Stimulated activated CD8-positive, alpha-beta memory T cell treated with anti-CD3 and anti-CD28 coated beads, Interleukin-2, amount 100 ng/mL, for 1 hour (primary cell): ENCODE measurements at places on chromosomes 1 and 21.

DNA sequence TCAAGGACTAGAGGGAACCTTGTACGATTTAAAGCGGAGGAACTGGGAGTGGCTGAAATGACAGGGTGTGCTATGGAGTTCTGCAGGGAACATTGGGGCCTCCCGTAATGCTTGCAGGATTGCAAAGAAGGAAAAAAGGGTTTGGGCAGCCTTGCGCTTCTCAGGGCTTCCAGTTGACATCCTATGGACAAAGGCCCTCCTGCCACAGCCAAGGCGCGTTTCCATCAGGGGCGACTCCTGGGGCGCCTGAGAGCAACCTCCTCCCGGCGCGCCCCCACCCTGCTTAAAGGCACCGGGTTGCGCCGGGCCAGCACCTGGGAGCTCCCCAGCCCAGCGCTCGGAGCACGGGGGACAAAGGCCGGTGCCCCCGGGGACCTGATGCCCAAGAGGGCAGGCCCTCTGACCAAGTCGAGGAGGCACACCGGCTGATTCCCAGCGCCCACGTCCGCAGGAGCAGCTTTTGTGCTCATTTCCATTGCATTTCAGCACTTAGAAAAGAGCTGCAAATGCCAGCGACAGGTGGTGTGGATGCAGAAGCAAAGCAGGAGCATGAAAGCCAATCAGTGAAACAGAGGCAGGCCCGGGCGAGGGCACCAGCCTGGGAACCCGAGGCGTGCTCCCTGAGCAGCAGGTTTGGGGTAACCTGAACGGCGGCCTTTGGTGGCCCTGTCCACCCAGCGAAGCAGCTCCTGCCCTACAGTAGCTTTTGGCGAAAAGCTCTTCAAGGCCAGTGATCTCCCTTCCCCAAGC, 17.6 kb upstream of the RNF187 start:
- DNase-seq = no peak

DNA sequence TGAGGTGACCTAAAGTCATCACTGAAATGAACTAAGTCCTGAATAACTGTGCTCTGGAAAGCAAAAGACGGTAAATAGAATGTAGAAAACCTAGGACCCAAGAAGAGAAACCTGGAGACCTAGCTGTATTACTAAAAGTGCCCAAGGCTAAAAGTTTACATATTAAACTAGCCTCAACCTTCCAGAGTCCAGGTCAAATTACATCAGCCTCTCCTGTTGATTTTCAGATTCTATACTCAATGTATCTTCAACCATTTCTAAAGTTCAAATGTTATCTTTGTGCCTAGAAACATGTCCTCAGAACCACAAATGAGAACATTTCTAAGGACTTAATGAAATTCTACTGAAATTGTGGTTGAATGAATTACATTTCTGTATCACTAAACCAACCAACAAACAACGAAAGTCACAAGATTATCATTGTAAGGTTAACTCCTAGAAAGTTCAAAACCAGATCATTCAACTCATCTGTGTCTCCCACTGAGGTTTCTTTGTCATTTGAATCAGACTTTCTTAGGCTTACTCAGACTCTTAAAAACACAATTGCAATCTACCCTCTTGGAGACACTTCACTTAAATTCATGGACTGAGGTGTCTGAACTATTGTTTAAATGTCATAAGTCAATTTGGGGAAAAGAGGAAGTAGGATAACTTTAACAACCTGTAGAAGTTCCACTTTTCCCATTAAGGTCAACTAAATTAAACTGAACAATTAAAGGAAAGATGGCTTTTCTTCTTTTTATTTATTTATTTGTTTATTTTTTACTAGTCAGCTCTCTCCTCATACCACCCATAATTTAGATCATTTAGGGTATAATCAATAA, 207.7 kb downstream of the BARHL2 start:
- DNase-seq = no peak

- DNase-seq = no peak
Measured at GRCh38 chr1:225765982-225766674, 11.5 kb upstream of the SRP9 start.

GRCh38 chr1:234532503-234532922, 53.5 kb upstream of the TARBP1 start:
- DNase-seq = no peak

- no peak for DNase-seq
Measured at GRCh38 chr1:50527249-50527986, 104.2 kb upstream of the DMRTA2 start.

DNA sequence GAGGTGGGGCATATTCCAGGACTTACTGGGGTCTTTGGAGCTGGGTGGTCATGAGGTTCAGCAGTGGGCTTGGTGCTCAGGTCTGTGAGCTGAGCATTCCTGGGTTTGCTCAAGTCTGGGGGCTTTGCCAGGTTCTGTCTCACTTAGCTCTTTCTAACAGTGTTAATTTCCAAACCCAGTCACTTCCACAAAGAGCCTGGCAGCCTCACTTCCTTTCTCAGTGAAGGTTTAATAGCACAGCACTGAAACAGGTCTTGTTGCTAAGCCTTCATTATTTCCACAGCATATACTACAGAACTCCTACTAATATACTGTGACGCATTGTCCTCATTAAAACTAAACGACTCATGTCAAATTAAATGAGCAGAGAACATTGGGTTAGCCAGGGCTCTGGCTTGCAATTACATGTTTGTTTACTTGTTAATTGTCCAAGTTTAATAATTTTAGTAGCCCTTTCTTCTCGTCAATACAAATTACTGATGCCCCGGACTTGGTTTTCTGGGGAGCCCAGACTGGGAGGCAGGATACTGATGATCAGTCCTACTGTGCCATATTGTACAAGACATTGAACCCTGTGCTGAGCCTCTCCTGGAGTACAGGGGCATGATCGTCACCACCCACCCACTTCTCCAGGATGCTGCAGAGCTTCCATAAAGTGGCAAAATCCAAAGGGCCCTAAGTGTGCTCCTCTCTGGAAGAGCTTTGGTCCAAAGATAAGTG, 170.7 kb downstream of the IER5 start:
- DNase-seq = no peak

GRCh38 chr1:31744165-31744888, 19.8 kb downstream of the ADGRB2 start:
- no peak for DNase-seq

- no peak for DNase-seq
Measured at GRCh38 chr1:27475720-27476119, 14.2 kb downstream of the WASF2 start.

DNA sequence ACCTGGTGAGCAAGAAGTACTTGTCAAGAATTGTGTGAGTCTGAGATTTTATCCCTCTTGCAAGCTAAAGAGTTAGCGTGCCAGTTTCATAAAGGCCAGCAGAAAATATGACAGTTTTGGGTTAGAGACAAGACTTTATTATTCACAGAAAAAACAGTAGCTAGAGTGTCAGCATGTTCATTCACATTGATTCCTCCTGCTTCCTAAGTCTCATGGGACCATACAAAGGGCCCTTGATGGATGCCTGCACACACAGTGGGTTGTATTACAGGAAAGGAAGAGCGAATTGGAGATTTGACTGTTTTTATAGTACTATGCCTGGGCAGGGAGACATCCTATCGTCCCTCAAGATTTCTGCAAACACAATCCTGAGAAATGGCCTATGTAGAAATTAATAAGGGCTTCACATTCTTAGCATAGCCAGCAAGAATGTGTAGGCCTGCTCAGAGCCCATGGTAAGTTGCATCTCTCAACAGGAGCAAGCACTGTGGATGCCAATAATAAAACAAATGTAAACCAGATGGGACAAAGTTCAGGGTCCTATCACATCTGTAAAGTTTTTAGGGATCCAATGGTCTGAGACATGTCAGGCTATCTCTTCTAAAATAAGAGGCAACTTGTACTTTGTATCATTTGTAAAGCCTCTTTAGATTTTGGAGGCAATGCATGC, 4.0 kb upstream of the ASPM start:
- DNase-seq = no peak

DNA sequence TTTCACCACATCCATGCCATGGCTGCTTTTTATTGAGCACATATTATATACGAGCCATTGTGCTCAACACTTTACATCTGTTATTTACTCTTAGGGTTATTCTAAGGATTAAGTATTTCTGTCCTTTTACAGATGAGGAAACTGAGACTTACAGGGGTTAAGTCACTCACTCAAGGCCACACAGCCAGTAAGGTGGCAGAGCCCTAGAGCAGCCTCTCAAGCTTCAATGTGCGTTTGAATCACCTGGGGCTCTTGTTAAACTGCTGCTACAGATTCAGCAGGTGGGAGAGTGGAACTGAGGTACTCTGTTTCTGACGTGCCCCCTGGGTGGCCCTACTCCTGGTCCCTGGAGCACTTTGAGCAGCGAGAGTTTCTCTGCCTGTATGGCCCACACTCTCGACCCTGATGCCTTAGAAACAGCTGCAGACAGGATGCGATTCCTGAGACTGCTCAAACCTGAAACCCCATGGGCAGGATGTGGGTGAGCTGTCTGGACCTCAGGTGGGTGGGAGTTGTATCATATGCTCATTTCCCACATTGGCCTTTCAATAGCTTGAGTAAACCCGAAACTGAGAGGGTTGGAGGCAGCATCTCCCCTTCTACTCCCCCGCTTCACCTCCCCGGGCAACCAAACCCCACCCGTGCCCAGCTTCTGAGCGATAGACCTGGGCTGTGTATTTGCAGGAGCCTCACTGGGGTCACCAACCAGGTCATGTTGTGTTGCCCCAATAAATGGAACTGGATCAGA, 59.3 kb downstream of the MAN1C1 start:
- DNase-seq = peak; percentile 31

- DNase-seq = no peak
Measured at GRCh38 chr1:147812799-147813198, 52.4 kb upstream of the GJA5 start.

- DNase-seq = no peak
Measured at GRCh38 chr1:15501208-15502032, 22.6 kb downstream of the CASP9 start.

GRCh38 chr1:2135441-2135841, 59.1 kb downstream of the FAAP20 start:
- DNase-seq = no peak

GRCh38 chr1:101044749-101045148, 19.2 kb upstream of the DPH5 start:
- DNase-seq = no peak

DNA sequence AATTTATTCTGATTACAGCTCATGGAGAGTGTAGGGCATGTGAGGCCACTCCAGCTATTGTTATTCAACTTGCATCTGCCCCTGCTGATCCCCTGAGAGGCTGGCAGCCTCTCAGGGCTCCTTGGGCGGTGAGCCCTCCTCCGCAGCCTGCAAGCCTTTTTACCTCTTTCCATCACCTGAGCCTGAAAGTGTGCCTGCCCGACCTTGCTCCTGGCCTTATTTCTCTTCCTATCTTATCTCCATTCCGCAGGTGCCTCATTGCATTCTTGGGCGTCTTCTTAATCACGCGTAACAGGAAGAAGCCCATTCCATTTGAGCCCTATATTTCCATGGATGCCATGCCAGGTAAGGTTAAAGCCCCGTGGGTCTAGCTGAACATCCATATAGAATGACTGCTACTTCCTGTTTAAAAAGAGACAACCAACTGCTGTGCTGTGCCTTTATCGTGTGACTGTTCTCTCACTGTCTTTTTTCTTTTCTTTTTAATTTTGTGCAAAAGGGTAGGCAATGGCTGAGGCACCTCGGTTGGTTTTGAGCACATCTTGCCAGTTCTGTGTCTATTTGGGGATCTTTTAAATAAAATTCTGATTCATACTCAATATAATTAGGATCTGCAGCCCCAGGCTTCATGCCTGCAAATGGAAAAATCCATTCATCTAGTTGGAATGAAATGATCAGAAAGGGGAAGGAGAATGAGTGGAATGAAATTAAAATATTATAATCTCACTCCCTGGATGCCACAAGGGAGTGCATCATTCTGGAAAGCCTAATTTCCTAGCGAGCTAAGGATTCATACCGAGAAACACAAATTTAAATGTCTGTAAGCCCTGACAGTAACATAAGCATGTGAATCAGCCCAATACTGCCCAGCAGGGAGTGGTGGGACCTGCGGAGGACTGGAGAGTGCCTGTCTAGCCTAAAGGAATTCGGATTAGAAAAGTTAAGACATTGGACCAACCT, 38.6 kb upstream of the RCAN3 start:
- no peak for DNase-seq

GRCh38 chr1:160637821-160638539, 8.9 kb downstream of the SLAMF1 start:
- no peak for DNase-seq

- no peak for DNase-seq
Measured at GRCh38 chr1:210531475-210532222, 202.9 kb downstream of the HHAT start.

DNA sequence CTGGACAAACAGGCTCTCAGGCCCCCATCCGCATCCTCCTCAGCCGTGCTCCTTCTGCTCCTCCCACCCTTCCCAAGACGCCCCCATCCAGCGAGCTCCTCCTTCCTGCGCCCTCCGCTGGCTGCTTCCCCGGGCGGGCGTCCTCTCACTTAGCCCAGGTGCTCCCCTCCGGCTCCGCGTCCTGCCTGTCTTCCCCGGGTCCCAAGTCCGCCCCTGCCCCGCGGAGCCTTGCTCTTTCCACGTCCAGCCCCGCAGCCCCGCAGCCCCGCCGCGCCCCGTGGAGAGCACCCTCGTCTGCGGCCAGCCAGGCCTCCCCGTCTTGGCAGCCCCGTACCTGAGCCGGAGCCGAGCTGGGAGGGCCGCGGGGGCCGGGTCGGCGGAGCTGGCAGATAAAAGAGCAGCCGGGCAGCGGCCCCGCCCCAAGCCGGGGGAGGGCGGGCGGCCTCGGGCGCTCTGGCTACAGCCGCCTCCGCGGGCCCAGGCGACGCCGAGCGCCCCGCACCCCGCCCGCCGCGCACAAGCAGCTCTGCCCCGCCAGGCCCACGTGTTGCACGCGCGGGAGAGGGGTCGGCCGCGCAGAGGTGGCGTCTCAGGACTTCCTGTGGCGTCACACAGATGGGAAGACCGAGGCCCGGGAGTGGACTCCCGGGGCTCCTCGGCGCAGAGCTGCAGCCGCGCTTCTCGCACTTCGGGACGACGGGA, at the start of gene PAQR7:
TSS of gene PAQR7 (minus strand) at position 555 of the 702 bp plus-strand sequence. CDS start 11,869 bp downstream, outside the sequence.
- DNase-seq = peak; percentile 31

- DNase-seq = no peak
Measured at GRCh38 chr1:195105281-195105680, 1503.0 kb downstream of the KCNT2 start.

DNA sequence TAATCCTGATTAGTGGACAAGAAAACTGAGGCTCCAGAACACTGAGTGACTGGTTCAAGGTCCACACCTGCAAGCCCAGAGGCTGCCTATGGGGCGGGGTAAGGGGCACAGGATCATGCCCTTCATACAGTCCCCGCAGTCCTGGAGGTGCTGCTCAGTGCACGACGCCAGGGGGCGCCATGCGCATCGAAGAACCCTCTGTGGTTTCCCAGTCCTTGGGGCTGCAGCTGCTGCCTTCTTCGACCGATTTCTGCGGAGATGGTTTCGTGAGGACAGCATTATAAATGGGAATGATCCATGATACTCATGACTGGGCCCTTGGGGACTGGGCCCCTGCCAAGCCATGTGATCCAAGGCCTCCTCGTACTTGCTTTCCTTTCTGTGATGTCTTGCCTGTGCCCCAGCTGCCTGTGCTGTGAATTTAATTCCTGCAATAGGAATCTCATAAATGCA, 37.1 kb upstream of the ARHGEF10L start:
- DNase-seq = no peak
